ENCODE measurements at places on chromosomes 6 and 20.
A peak's percentile ranks its signal among the peaks of the same experiment; 100 is the strongest.

DNA sequence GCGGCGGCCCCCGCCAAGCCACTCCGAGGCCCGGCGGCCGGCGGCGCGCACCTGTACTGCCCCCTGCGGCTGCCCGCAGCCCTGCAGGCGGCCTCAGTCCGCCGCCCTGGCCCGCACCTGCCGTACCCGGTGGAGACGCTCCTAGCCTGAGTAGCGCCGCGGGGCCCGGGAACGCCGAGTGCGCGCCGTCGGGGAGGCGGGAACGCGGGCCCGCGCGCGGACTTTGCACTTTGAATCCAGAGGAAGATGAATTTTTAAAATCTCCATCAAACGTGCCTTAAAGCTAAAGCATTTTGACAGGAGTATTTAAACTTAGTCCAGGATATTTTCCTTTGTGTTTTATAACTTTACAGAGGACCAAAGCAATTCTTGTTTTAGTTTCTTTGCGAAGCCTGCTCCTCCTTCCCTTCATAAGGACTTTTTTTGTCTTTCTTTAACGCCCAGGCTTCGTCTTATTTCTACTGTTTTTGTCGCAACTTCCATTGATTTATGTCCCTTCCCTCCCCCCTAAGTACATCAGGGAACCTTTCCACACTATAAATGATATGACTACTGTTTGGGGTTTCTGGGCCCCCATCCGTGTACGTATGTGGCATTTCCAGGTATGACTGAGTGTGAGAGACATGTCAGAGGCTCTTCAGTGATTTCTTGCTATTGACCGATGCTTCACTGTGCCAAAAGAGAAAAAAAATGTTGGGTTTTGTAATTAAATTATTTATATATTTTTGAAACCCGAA is 2.0 kb downstream of the FOXQ1 start:
- DNase-seq, result no peak

- DNase-seq, result no peak
These were observed 12.4 kb upstream of the CDC5L start for GRCh38 chr6:44375071-44375470.

DNA sequence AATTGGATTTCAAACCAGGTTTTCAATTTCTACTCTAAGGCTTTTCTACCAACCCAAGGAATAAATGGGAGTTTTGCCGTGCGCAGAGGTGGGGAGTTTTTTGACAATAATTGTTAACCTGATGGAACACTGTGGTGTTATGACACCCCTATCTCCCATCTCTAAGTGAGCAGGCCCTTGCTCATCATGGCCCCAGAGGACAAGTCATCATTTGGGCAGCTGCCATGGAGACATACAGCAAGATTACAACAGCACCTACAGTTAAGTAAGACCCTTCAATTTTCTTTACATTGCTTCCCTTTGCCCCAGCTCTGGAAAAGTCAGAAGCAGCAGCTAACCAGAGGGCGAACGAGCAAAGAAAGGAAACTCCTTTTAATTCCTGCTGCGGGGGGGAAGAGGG is 54.3 kb downstream of the ADGRF5 start:
- no peak for DNase-seq

- DNase-seq, result no peak
These were observed 97.0 kb upstream of the F13A1 start for GRCh38 chr6:6417475-6417874.

DNA sequence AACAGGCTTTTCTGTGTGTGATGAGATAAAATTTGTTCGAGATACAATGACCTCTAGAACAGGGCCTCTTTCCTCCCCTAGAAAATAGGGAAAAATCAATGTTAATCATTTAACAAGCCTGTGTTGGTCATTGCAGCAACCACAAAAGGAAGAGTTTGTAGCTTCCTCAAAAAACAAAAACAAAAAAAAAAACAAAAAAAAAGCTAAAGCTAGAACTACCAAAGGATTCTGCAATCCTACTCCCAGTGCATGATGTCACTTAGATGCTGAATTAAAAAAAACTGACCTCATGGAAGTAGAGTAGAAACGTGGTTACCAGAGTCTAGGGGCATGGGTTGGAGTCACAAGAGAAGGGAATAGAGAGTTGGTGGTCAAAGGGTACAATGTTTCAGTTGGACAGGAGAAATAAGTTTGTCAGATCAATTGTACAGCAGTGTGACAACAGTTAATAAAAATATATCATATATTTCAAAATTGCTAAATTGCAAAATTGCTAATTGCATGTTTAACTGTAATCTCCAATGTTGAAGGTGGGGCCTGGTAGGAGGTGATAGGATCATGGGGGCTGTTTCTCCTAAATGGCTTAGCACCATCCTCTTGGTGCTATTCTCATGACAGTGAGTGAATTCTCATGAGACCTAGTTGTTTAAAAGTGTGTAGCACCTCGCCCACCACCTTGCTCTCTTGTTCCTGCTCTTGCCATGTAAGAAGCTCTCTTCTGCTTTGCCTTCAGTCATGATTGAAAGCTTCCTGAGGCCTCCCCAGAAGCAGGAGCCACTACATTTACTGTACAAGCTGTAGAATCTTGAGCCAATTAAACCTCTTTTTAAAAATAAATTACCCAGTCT is 163.4 kb upstream of the SIM1 start:
- DNase-seq, result no peak

- no peak for DNase-seq
These were observed 12.9 kb downstream of the AKAP12 start for GRCh38 chr6:151252634-151253033.

DNA sequence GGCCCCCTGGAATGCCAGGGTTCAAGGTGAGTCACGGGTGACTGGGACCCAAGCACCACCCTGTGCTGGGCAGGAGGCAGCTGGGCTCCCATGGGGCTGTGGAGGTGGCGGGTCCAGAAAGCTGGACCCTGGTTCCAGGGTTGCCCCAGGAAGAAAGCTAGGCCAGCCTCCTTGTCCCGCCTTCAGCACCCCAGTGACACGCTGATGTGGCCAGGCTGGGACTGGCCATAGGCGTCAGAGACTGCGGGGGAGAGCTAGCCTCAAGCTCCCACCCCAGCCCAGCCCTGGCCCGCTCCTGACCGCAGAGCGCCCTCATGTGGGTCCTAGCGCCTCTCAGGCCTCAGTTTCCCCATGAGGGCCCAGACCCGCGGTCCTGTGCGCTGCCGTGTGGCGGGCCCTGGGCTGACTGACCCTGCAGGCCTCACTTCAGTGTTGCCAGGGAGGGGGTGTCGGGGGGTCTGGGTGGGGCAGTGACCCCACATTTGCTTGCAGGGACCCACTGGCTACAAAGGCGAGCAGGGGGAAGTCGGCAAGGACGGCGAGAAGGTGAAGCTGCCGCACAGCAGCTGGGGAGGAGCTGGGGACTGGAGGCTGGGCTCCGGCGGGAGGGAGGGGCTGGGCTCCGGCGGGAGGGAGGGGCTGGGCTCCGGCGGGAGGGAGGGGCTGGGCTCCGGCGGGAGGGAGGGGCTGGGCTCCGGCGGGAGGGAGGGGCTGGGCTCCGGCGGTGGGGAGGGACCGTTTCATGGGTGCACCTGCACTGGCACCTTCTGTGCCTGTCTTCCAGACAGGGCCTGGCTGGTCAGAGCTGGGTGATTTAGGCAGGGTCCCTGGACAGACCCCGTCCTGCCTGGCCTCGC is 7.9 kb downstream of the COL9A3 start:
- DNase-seq, result peak; percentile 38

GRCh38 chr6:149277621-149278020 is 39.9 kb upstream of the TAB2 start:
- no peak for DNase-seq

DNA sequence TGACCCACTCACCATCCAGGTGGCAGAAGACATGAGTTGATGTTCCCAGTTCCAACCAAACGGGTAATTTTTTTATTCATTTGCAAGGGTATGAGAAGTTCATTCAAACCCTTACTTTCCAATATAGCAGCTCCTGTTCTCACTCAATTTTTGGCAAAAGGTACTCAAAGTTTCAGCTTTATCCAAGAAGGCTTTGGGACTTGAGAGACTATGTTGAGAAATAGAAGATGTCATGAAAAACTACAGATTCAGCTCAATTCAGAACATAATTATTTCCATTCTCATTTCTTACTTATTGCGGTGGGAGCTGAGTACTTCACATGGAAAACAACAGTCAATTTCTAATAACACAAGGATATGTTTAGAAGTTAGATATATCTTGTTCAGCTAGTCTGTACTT is 162.3 kb downstream of the FNDC1 start:
- no peak for DNase-seq

GRCh38 chr6:3085074-3085473 is 16.8 kb downstream of the RIPK1 start:
- no peak for DNase-seq

DNA sequence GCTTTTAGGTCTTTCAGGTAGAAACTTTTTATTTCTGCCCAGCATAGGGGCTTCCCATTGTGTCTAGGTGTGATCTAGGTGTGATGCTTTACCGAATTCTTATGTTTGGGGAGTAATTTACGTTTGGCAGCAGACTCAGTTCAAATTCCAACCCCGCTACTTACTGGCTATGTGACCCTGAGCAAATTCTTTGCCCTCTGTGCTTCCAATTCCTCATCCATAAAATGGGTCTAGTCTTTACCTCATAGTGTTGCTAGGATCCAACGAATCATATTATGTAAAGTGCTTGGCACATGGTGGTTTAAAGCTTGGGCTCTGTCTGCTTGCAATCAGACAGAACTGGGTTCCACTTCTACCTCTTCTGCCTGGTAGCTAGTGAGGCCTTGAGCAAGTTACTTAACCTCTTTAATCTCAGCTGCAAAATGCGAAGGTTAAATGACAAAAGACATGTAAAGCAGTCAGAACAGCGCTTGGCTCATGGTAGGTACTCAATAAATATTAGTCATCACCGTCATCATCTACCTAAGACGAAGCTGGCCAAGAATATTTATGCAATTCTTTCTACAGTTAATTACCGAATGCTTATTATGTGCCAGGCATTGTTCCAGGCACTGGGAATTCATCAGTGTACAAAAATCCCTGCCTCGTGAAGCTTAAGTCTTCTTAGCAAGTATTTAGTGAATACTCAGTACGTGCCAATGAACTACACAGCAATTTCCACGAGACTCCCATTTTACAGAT is 1.0 kb downstream of the NSFL1C start:
- DNase-seq, result no peak
